ENCODE measurements at places on chromosomes 6 and 20. TPM values are rescaled to one million over a fixed set of nuclear protein-coding genes. Genes with fewer than 3 reads are reported as not detected.

The ABHD16B gene
- not detected for total RNA-seq

The BTN2A1 gene
- total RNA-seq, result 18.9 TPM

The ALDH8A1 gene
- total RNA-seq, result 2.0 TPM

The CLVS2 gene
- total RNA-seq, result 0.04 TPM

The PPP1R14C gene
- 104 TPM for total RNA-seq

Data from cardiac muscle cell (in vitro differentiated cells and primary cell).